ENCODE measurements at places on chromosomes 6 and 20. TPM values are rescaled to one million over a fixed set of nuclear protein-coding genes. Genes with fewer than 3 reads are reported as not detected.

The TMEM217 gene
- 4.6 TPM for total RNA-seq

The ECT2L gene
- not detected for total RNA-seq

The LINC00237 gene
- not detected for total RNA-seq

The EYS gene
- 1.6 TPM for total RNA-seq

The TGM2 gene
- total RNA-seq = 1.5 TPM

The ADGB gene
- total RNA-seq = not detected

The GHRH gene
- not detected for total RNA-seq

The BTNL2 gene
- total RNA-seq = not detected

The SLC16A10 gene
- total RNA-seq = 0.05 TPM

The RTEL1 gene
- total RNA-seq = 39.2 TPM

The PRSS16 gene
- 27.9 TPM for total RNA-seq

The GSTA3 gene
- not detected for total RNA-seq

The PRRT1 gene
- total RNA-seq = 0.17 TPM

The TBC1D20 gene
- 36.0 TPM for total RNA-seq

The TULP4 gene
- 64.2 TPM for total RNA-seq

The CD24 gene
- total RNA-seq = 10.4 TPM

The ZSCAN26 gene
- 13.1 TPM for total RNA-seq

The CGA gene
- total RNA-seq = not detected

The CD93 gene
- not detected for total RNA-seq

The SLC17A3 gene
- total RNA-seq = not detected

The RALY gene
- 120 TPM for total RNA-seq

The C20orf144 gene
- total RNA-seq = 0.12 TPM

The NINL gene
- 1.3 TPM for total RNA-seq

The HLA-F gene
- total RNA-seq = 16.9 TPM

The UBE3D gene
- 5.5 TPM for total RNA-seq

The MYCT1 gene
- total RNA-seq = not detected

The BPIFB2 gene
- total RNA-seq = not detected

The SLC35D3 gene
- total RNA-seq = not detected

The PNPLA1 gene
- total RNA-seq = not detected

The DDX43 gene
- total RNA-seq = not detected

The C20orf204 gene
- total RNA-seq = 1.1 TPM

The SNPH gene
- 2.6 TPM for total RNA-seq

The SNAP91 gene
- total RNA-seq = not detected

The SLC22A2 gene
- total RNA-seq = not detected

The NDRG3 gene
- total RNA-seq = 10.3 TPM

The AURKA gene
- 65.8 TPM for total RNA-seq

The LBP gene
- not detected for total RNA-seq

The MYLK2 gene
- total RNA-seq = 0.32 TPM

The TGM3 gene
- not detected for total RNA-seq

The PI16 gene
- not detected for total RNA-seq

The IGF2R gene
- total RNA-seq = 160 TPM

The BMP6 gene
- total RNA-seq = 0.56 TPM

The C6orf52 gene
- total RNA-seq = 5.0 TPM

The HLA-DOB gene
- total RNA-seq = 0.56 TPM

The KIF13A gene
- total RNA-seq = 33.5 TPM

The TENT5A gene
- total RNA-seq = 3.9 TPM

The RSPH9 gene
- total RNA-seq = not detected

The CEP85L gene
- total RNA-seq = 10.0 TPM

The TNFAIP3 gene
- 38.2 TPM for total RNA-seq

The KHDC1L gene
- total RNA-seq = not detected

The CFAP206 gene
- 0.27 TPM for total RNA-seq

The PREX1 gene
- total RNA-seq = 0.05 TPM

The SLC13A3 gene
- not detected for total RNA-seq

The IPCEF1 gene
- not detected for total RNA-seq

The SLC32A1 gene
- total RNA-seq = not detected

The EPPIN gene
- total RNA-seq = not detected

Measured in MCF 10A (cell line).